ENCODE measurements at places on chromosomes 12 and 14. TPM values are rescaled to one million over a fixed set of nuclear protein-coding genes. Genes with fewer than 3 reads are reported as not detected.

- H3K4me3 ChIP-seq = no peak overlapping the region
- H3K27ac ChIP-seq = peak overlapping the region; percentile 82
- H3K27me3 ChIP-seq = no peaks in the 10 kb centered on the region
- H3K36me3 ChIP-seq = no peaks in the 10 kb centered on the region
- no peak for DNase-seq
Measured at GRCh38 chr14:68942296-68943035, 36.6 kb downstream of the ACTN1 start.

GRCh38 chr12:65877836-65878235, 53.6 kb downstream of the HMGA2 start:
- H3K36me3 ChIP-seq = no peaks in the 10 kb centered on the region
- peaks cover 32% of the 10 kb centered on the region for H3K4me1 ChIP-seq
- H3K27me3 ChIP-seq = no peaks in the 10 kb centered on the region
- H3K27ac ChIP-seq = no peak overlapping the region
- DNase-seq = no peak
- H3K4me3 ChIP-seq = no peak overlapping the region

METTL1 gene
- polyA plus RNA-seq = 47.0 TPM

GRCh38 chr14:94598816-94599655, 13.2 kb upstream of the SERPINA3 start:
- no peak overlapping the region for H3K4me3 ChIP-seq
- H3K36me3 ChIP-seq = no peaks in the 10 kb centered on the region
- H3K27ac ChIP-seq = no peak overlapping the region
- no peaks in the 10 kb centered on the region for H3K4me1 ChIP-seq
- peak; percentile 24 for DNase-seq
- no peaks in the 10 kb centered on the region for H3K27me3 ChIP-seq

GRCh38 chr12:50057000-50057841, at the start of gene ASIC1:
TSS of gene ASIC1 (plus strand) at chr12:50057596. CDS start at chr12:50058767, 1,171 bp downstream.
- peak; percentile 79 for DNase-seq
- no peak within 1 kb of the TSS for H3K27ac ChIP-seq
- peaks cover 9% of the 10 kb centered on the region for H3K4me1 ChIP-seq
- H3K36me3 ChIP-seq = no peaks in the 10 kb centered on the region

- H3K4me1 ChIP-seq = peaks cover 26% of the 10 kb centered on the region
- H3K36me3 ChIP-seq = 0 out of 2 replicates have a peak, but pooled peaks cover 5% of the 10 kb centered on the region
- no peak for DNase-seq
- H3K27me3 ChIP-seq = peaks cover 19% of the 10 kb centered on the region
- peak overlapping the region; percentile 70 for H3K4me3 ChIP-seq
Measured at GRCh38 chr14:88552876-88553275, 1.9 kb downstream of the PTPN21 start.

PCED1B gene
- 6.6 TPM for polyA plus RNA-seq

TSPAN8 gene
- not detected for polyA plus RNA-seq

SLCO1B1 gene
- 0.50 TPM for polyA plus RNA-seq
